NCI-H526 treated with DMSO at 0.1 percent for 48 hours (cell line): ENCODE measurements at places on chromosomes 5 and 9.
A peak's percentile ranks its signal among the peaks of the same experiment; 100 is the strongest.

GRCh38 chr5:17838469-17838868 is 204.2 kb downstream of the TAF11L14 start:
- no peak for DNase-seq

GRCh38 chr9:126675147-126675467 is 61.4 kb downstream of the LMX1B start:
- DNase-seq, result no peak

GRCh38 chr5:36881807-36882206 is 5.2 kb downstream of the NIPBL start:
- DNase-seq, result no peak

DNA sequence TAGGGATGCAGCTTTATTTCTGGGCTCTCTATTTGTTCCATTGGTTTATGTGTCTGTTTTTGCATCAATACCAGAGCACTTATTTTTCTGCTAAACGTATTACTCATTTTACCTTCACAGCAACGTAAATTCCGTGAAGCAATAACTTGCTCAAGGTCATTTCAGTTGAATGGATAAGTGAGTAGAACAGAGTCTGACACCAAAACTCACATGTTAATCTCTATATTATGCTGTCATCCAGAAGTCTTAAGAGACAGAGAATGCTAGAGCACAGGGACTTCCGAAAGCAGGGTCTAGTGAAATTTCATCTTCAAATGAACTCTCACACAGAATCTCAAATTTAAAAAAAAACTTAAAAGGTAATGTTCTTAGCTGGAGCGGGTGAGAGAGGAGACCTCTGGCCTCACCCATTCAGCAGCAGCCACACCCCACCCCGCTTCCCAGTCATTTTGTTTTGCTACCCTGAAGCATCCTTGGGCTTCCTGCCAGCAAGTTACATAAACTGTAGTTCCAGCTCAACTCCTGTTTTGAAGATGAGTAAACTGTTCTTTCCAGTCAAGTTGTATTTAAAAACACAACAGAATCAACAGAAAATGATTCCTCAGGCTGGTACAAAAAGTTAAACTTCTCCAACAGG is 69.3 kb downstream of the TRIM36 start:
- DNase-seq, result no peak

GRCh38 chr9:29647451-29647850 is 2074.2 kb upstream of the C9orf72 start:
- no peak for DNase-seq

- DNase-seq, result no peak
These were observed 411.1 kb upstream of the MPDZ start for GRCh38 chr9:13690595-13690994.

GRCh38 chr5:89351975-89352374 is 469.0 kb upstream of the MEF2C start:
- no peak for DNase-seq

DNA sequence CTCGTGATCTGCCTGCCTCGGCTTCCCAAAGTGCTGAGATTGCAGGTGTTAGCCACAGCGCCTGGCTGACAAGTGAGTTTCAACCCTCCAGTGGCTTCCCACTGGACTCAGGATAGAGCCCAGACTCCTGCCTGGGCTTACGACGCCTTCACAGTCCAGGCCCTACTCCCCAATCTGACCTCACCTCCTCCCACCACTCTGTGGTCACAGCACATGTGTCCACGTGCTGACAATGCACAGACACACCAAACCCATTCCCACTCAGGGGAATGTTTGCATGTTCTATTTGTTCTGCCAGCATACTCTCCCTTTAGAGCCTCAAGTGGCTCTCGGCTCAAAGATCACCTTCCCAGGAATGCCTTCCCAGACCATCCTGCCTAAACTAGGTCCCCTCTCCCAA is 31.1 kb upstream of the TRIM14 start:
- no peak for DNase-seq

DNA sequence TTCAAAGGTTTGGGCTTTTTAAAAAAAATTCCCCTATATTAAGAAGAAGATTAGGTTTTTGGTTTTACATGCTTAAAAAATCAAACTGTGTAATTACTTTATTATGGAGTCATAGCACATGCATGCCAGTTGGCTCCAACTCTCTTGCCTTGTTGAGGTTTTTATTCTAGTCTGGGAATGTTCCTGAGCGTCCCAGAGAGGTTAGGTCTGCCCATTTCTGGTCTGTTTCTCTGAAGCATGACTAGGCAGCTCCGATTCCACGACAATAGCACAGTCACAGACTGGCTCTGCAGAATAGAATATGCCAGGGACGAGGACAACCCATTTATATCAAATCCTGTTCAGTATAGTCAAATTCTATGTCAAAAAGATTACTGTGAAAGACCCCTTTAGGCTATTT is 217.0 kb downstream of the PCSK5 start:
- DNase-seq, result no peak

- no peak for DNase-seq
These were observed 336.6 kb upstream of the DAB2 start for GRCh38 chr5:39761199-39761950.

- no peak for DNase-seq
These were observed 662.0 kb downstream of the PTPRD start for GRCh38 chr9:9950813-9951212.

DNA sequence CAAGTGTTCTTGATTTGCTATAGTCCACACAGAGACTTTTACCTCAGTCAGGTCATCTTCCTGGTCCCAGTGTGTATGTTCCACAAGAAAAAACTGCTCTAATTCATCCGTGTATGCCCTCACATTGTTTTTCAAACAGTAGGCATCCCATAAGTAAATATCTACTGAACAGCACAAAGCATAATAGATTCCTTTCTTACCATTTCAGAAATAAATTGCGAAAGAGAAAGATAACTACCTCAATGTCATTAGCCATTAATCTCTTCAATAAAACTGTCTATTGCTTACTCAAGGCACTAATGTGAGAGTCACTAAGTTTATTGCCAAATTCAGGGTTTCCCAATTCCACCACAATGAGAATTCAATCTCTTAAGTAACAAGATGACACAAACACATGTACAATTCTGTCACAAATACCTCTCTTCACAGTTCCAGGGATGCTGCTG is 9.6 kb downstream of the FBXW2 start:
- no peak for DNase-seq

DNA sequence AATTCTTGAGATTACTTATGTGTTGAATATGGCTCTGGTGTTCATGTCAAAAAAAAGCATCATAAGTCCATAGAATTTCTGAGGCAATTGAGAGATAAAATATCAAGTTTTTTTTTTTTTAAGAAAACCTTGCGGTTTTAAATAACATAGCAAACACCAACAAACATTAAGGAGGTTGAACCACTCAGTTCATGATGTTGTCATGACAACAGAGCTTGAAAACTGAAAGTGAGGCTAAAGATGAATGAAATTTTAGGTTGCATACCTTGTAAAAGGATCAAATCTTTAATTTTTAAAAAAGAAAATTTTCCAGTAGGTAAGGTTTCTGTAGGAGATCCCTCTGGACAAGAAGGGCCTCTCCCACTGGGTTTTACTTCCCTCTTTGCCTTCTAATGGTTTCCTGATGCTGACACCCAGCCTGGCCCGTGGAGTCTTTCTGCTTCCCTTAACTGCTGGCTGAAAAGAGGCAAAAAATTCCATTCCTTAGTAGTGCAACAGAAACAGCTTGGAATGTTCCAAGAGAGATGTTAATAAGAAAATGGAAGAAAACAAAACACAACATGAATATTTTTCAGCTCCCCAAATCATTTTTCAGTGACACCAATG is 60.0 kb upstream of the FER start:
- no peak for DNase-seq

- no peak for DNase-seq
These were observed 98.8 kb downstream of the HSD17B3 start for GRCh38 chr9:96202971-96203780.

DNA sequence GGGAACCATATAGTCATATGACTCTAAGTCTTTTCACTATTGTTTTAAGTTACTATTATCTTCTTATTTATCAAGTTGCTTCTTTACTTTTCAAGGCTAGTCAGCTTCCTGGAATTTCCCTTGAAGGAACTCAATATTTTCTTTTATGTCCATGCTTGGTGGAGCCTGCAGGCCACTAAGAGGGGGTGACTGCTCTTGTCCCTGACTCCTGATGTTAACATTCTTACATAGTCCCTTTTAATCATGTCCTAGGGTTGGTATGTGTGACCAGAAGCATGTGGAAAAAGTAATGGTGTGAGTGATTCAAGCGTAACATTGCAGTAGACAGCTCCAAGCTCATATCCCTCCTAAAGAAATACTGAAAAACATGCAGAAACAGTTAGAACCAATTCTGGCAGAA is 1536.2 kb upstream of the CDH9 start:
- DNase-seq, result no peak

- peak; percentile 17 for DNase-seq
These were observed 15.9 kb downstream of the EXD3 start for GRCh38 chr9:137406876-137407589.

DNA sequence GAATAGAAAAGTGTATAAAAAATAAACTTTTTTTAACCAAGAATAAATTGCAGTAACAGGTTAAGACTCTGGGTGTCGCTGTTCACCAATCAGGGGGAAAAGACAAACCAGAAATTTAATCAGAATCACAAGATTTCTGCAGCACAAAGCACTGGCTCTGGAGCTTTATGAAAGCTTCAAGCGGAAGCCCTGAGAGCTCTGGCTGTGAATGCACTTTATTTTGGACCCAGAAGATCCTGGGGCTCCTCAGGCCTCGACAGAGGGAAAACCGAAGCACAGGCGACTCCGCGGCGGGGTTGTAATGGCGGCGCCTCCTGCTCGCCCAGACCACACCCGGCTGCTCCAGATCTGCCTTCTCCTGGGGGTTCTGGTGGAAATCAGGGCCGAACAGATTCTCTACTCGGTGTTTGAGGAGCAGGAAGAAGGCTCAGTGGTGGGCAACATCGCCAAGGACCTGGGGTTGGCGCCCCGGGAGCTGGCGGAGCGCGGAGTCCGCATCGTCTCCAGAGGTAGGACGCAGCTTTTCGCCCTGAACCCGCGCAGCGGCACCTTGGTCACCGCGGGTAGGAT is at the start of gene PCDHGA4:
Gene PCDHGA4, plus strand, starts transcription at position 122 of the 570 bp plus-strand sequence. Its CDS starts 87 bp downstream, at position 209.
- DNase-seq, result no peak

DNA sequence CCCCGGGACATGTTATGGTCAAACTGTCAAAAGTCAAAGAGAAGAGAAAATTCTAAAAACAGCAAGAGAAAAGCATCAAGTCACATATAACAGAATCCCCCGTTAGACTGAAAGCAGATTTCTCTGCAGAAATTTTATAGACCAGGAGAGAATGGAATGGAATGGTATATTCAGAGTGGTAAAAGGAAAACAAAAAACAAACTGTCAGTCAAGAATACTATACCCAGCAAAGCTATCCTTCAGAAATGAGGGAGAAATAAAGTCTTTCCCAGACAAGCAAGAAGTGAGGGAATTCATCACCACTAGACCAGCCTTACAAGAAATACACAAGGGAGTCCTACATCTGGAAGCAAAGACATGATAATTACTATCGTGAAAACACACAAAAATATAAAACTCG is 208.0 kb downstream of the CACNA1B start:
- DNase-seq, result no peak

GRCh38 chr9:76451234-76451633 is 7.7 kb upstream of the GCNT1 start:
- no peak for DNase-seq

DNA sequence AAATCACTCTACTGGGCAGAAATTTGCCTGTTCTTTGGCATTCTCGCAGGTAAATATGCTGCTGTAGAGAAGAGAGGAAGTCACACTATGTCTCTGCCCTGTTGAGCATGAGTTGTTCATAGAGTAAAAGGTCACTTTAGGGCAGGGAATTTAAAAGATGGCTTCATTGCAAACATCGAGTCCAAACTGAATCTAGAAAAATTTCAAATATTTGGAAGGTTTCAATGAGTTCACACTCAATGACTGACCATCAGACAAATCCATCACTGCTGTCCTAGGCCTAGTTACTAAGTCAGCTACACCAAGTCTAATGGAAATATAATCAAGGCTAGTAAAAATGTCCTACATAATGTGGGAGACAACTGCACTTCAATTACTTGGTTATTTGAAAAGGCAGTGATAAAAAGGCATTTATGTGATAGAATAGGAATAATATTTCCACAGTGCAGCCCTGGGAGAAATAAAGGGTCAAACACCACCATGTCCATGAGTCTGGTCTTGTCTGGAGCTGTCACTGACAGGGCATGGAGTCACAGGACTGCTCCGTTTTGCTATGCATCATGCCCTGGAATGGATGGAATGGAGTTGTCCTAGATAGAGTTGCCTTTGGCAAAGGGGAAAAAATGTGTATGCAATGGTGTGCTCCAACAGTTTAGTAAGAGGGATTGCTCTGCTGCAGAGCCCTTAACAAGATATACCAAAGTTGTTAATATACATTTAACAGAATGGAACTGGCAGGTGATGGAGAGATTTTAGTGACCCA is 218.5 kb upstream of the DAPK1 start:
- DNase-seq, result no peak

GRCh38 chr5:17910318-17910717 is 276.1 kb downstream of the TAF11L14 start:
- no peak for DNase-seq

DNA sequence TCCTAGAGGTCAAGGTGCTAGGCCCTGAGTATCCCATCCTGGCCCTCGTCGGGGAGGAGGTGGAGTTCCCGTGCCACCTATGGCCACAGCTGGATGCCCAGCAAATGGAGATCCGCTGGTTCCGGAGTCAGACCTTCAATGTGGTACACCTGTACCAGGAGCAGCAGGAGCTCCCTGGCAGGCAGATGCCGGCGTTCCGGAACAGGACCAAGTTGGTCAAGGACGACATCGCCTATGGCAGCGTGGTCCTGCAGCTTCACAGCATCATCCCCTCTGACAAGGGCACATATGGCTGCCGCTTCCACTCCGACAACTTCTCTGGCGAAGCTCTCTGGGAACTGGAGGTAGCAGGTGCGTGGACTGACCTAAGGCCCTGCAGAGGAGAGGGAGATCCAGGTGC is 7.9 kb downstream of the BTNL9 start:
- DNase-seq, result no peak
